ENCODE measurements at places on chromosomes 11 and 22.

GRCh38 chr22:26486394-26486793 lies 2.7 kb downstream of the SRRD start:
- DNase-seq = no peak

DNA sequence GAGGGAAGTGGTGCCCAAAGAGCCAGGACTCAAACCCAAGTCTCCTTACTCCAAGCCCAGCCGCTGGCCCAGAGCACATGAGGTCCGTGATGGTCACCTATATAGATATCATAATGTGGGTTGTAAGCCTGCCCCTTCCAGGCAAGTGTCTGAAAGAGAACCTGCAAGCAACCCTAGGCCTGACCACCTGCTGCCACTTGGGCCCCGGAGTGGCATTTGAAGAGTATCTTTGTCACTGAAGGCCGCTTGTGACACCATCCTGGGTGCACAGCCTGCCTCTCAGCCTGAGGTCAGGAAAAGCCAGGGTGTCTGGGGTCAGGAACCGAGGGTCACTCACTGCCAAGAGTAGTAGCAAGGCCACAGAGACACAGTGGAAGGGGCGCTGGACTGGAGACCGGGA lies 32.4 kb downstream of the OTOG start:
- DNase-seq = no peak

GRCh38 chr22:29143941-29144785 lies 61.5 kb upstream of the EMID1 start:
- no peak for DNase-seq

DNA sequence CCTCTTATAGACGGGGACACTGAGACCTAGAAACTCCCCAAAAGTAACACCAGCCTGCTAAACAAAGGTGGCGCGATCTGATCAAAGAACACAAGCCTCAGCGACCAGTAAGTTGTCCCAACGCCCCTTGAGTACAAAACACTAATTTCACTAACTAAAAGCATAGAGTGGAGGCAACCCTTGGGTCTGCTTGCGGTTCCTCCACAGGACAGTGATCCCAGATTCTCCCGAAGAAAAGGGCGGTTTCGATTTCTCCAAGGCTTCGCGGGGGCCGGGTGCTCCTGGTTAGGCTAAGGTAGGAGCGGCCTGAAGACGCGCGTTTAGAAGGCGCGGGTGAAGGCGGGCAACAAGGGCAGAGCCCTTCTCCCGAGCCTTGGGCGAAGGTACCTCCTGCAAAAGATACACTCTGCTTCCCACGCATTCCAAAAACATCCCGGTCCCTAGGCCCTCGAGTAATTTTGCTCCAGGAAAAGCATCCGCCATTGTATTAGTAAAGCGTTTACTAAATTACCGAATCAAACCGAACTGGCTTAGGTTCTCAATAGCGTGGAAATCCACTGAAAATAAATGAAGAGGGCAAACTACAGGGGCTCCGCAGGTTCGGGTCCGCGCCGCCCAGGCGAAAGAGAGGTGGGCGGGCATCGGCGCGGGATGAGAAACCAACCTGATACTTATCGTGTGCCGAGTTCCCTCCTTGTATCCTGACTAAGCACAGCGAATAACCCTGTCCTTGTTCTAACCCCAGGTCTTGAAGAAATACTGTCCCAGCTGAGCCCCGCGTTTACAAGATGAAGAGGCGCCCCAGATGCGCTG lies 2.0 kb downstream of the WT1 start:
- no peak for DNase-seq

GRCh38 chr11:131817687-131818188 lies 447.3 kb downstream of the NTM start:
- no peak for DNase-seq

DNA sequence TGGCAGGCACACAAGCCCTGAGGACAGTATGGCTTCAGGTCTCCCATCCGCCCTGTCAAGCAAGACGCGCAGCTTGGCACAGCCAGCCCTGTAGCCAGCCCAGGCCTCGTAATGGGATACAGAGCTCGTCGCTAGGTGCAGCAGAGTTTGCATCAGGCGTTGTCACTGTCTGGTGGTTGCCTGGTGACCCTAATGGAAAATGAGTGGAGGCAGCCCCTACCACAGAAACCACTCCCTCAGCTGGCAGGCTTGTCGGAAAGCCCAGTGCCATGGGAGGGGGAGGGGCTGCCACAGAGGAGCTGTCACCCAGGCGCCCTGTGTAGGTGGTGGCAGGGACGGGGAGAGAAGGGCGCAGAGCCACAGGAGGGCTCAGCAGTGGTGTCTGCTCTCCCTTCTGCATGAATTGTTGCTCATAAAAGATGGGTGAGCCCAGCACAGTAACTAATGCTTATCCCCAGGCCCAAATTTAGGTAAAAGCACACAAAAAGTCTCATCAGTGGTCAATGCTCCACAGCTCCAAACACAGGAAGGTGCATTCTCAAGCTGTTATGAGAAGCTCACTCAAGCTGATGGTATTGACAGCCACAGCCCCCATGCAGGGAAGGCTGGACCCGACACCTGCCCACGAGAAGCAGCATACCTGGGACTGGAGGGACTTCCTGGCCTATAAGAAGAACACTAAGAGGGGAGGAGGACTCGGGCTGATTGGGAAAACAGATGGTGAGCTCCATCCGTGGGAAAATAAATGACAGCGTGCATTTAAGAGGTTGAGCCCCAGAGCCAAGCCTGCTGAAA lies 164.6 kb downstream of the ETS1 start:
- peak; percentile 98 for DNase-seq

DNA sequence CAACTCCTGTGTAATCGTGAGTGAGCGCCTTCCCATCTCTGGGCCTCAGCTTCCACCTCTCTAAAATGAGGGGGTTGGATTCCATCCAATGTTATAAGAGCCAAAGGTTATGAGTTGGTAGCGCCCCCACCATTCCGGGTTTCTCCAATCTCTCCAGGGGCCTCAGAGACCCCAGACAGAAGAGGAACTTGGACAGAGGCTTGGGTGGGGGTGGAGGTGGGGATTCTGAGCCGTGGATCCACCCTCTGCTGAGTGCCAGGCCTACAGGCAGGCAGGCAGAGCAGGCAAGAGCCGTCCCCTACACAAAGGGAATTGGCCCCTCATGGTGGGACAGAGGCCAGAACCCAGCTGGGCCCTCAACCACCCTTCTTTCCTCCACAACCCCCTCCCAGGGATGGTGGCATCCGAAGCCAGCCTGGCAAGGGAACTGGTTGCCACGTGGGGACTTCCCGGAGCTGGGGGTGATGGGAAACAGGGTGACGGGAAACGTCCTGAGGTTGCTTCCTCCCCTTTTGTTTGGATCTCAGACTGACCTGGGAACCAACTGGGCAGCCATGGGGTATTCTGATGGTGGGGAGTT lies 31.8 kb downstream of the TXN2 start:
- DNase-seq = no peak

DNA sequence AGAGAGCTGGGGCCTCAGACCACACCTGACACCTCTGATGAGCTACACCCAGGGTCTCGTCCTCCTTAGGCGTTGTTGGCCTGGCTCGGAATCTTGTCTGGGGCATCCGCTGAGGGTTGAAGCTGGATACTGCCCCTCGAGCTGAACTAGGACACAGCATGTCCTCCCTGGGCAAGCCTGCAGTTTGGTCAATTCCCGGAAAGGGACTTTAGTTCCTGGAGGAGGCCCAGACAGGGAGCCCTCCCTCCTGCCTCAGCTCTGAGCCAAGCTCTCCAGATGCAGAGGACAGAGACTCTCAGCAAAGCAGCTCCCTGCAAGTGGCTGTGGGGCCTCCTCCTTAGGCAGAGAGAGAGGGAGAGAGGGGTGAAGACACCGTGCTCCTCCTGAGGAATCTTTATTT lies 4.9 kb downstream of the APOL3 start:
- no peak for DNase-seq

GRCh38 chr11:128827191-128827893 lies 39.8 kb downstream of the KCNJ1 start:
- DNase-seq = no peak

GRCh38 chr11:66263785-66264184 lies 4.7 kb upstream of the RAB1B start:
- DNase-seq = no peak

GRCh38 chr11:117426297-117426685 lies 98.6 kb downstream of the CEP164 start:
- peak; percentile 83 for DNase-seq

- DNase-seq = no peak
Observed at GRCh38 chr22:43827926-43828724, 16.0 kb upstream of the EFCAB6 start.

DNA sequence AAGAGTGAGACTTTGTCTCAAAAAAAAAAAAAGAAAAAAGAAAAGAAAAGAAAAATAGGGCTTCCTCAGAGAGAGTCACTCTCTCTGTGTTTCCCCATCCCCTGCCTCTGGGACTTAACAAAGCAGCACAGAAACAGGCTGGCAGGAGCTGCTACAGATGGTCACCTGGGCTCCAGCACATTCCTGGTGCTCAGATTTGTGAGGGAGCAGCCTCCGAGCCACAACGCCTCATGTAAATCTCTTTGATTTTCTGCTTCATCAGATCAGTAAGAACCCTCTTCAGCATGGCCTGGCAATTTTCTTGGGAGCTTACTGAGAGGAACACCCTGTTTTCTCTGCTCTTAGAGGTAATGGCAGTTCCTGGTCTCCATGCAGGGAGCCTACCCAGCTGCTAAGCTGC lies 15.2 kb upstream of the LDHA start:
- DNase-seq = no peak

DNA sequence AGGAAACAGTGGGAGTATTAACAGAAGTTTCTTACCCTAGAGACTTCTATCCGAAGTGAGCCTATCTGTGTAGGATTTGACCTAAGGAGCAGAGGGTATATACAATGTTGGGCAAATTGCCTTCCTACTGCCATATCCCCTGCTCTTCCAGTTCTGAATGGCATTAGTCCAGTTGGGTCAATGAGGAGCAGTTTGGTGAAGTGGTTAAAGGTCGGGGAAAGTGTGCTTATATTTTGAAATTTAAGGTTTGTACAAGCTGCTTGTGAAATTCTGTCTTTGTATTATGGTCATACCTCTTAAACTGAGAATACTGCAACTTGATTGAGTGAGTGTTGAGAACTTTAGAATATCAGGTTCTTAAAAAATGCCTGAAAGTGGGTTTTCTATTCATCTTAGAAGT lies 1.7 kb downstream of the EI24 start:
- DNase-seq = no peak

- no peak for DNase-seq
Observed at GRCh38 chr11:131734871-131735270, 364.5 kb downstream of the NTM start.

DNA sequence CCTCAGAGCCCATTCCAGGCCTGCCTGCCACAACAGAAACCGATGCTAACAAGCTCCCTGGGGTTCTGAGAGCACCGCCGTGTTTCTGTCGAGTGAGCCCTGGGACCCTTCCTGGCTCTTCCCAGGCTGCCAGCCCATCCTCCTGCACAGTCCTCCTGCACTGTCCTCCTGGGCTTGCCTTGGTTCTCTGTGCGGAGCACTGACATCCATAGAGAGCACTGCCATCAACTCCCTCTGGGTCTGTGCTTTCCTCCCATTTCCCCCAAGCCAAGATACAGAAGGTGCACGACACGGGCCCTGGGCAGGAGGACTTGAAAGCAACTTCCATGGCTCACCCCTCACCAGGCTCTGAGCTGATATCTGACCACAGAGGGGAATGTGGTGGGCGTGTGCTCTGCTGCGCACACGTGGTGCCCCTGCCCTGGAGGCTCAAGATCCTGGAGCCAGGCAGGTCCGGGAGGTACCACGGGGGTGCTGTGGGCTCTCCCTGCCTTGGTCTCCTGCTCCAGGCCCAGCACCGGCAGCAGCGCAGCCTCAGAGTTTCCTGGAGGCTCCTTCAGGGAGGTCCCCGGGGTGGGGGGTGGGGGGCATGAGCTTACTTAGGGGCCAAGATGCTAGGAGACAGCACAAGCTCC lies 304.2 kb downstream of the BRD1 start:
- no peak for DNase-seq

- no peak for DNase-seq
Observed at GRCh38 chr11:65151331-65151899, 17.1 kb upstream of the SYVN1 start.

- no peak for DNase-seq
Observed at GRCh38 chr11:1781593-1781975, 17.9 kb upstream of the CTSD start.

- no peak for DNase-seq
Observed at GRCh38 chr11:13685461-13686108, 17.1 kb downstream of the FAR1 start.

DNA sequence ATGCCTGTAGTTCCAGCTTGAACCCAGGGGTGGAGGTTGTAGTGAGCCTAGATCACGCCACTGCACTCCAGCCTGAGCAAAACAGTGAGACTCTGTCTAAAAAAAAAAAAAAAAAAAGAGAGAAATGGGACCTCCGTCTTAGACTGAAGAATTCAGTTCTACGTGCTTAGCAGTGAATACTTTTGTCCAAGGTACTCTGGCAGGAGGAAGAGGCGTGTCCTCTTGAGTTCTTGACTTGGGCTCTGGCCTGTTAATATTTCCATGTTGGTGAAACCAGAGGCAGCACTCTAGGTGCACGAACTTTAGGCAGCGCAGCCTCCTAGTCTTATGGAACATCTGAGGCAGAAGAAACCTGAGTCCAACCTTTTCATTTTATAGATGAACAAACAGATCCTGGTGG lies 2.4 kb downstream of the HMBS start:
- no peak for DNase-seq

- DNase-seq = no peak
Observed at GRCh38 chr11:64863391-64864060, 14.9 kb downstream of the EHD1 start.

DNA sequence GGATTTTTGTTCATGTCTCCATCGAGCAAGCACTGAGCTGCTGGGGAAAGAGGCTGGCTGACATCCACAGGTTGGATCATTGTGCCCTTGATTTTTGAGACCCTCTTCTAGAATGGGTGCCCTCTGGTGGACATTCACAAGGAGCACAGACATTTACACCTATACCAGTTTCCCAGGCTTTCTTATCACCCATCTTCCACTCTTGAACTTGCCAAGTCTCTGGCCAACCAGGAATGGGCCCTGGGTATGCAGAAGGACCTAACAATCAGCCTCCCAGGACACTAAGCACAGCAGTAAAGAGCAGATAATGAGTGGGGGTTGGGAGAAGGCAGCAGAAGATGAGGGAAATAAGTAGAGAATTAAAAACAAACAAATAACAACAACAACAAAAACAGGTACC lies 5.7 kb upstream of the INTS4 start:
- peak; percentile 52 for DNase-seq

DNA sequence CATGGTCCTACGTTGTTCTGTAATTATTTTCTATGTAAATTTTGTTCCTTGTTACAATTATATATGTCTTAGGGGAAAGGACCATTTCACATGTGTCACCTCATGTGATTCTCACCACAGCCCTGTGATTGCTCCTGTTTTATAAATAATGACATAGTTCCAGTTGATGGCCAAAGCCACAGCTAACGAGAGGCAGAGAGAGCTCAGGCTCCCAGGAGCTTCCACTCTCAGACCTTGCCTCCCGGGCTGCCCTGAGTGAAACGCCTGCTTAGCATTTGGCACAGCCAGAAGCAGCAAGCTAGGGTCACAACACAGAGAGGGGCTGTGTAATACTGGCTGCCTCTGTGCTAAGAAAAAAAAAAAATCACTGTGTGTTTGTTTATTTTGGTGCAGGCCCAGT lies 5.9 kb downstream of the TMEM121B start:
- DNase-seq = no peak

- peak; percentile 1 for DNase-seq
Observed at GRCh38 chr22:43110927-43111623, 525 bp downstream of the BIK start.

GRCh38 chr11:22822203-22822602 lies 7.4 kb downstream of the SVIP start:
- no peak for DNase-seq

- DNase-seq = no peak
Observed at GRCh38 chr11:87954476-87954875, 220.8 kb downstream of the RAB38 start.

Measured in NCI-H526 treated with DMSO at 0.1 percent for 48 hours (cell line).